ENCODE measurements at places on chromosomes 16 and 17. TPM values are rescaled to one million over a fixed set of nuclear protein-coding genes. Genes with fewer than 3 reads are reported as not detected.

The TNP2 gene
- not detected for total RNA-seq

The CEP95 gene
- 25.7 TPM for total RNA-seq

The CCL4L2 gene
- not detected for total RNA-seq

The OR1A1 gene
- total RNA-seq: not detected

The KRTAP4-3 gene
- not detected for total RNA-seq
